ENCODE measurements at places on chromosomes 5 and 9. TPM values are rescaled to one million over a fixed set of nuclear protein-coding genes. Genes with fewer than 3 reads are reported as not detected.

GARIN3 gene
- total RNA-seq: not detected

CYLC2 gene
- total RNA-seq: not detected

PDE6A gene
- not detected for total RNA-seq

ARRDC3 gene
- total RNA-seq: 247 TPM

HK3 gene
- not detected for total RNA-seq

CDH9 gene
- total RNA-seq: not detected

PPP1R26 gene
- total RNA-seq: 10.5 TPM

ZFP2 gene
- total RNA-seq: 0.92 TPM

CATSPER3 gene
- total RNA-seq: 0.25 TPM

FOCAD gene
- 91.8 TPM for total RNA-seq

DEPDC1B gene
- 4.9 TPM for total RNA-seq

PHF24 gene
- total RNA-seq: 0.13 TPM

PCSK5 gene
- 7.1 TPM for total RNA-seq

F2RL1 gene
- total RNA-seq: 7.5 TPM

Data from aortic smooth muscle cell (primary cell).